ENCODE measurements at places on chromosomes 2 and 18. TPM values are rescaled to one million over a fixed set of nuclear protein-coding genes. Genes with fewer than 3 reads are reported as not detected.
A peak's percentile ranks its signal among the peaks of the same experiment; 100 is the strongest.

DNA sequence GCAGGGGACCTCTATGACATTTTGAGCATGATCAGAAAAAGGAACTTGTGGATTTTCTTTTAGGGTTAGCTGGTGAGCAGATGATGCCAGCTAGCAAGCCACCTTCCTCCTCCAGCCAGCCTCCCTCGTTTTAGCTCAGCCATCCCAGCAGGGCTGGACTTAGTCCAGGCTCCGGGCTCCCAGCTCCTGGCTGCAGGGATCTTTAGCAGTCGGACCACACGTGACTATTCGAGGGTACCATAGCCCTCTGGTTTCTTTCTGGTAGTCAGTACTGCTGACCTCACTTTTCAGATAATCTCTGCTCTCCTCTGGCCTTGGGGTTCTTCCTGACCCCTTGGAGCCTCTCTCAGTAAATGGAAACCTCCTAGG is 31.8 kb downstream of the NCK2 start:
- DNase-seq: peak; percentile 54

DNA sequence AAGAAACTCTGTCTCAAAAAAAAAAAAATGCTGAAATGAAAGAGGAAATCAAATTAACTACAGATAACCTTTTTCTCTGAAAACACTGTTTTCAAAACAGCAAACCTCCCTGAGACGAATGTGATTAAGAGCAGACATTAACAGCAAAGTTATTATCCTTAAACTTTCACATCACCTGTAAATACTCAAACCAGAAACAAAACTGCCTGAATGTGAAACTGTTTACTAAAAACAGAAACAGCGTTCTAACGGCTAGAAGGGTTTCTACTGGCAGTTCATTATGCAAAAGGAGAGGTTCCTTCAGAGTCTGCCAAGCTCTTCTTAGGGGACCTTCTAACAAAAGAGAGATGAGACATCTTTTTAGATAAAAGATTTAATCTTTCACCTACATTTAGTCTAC is 45.9 kb downstream of the PNO1 start:
- DNase-seq: no peak

- DNase-seq: peak; percentile 9
Observed at GRCh38 chr2:10226038-10226724, 76.5 kb upstream of the HPCAL1 start.

DNA sequence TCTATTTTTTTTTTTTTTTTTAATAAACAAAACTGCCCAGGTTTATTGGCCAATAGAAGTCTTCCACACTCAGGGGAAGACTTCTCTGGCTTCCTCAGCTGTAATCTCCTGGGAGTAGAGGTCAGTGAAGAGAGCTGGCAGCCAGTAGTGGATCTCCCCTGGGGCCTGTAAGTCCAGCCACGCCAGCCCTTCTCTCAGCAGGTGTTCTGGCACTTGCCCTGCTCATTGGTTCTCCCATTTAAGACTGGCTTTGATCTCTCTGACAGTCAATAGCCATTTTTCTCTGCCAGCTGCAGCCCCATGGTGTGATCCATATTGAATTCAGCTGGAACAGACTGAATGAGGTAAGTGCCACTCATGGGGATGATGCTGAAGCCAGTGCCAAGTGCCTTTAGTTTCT is 170.6 kb upstream of the SPHKAP start:
- no peak for DNase-seq

- no peak for DNase-seq
Observed at GRCh38 chr2:48946449-48947048, 191.0 kb upstream of the LHCGR start.

SERPINB4 gene
- not detected for total RNA-seq

Measured in left ventricle myocardium superior (tissue), 1 donor.